ENCODE measurements at places on chromosomes 6 and 20. TPM values are rescaled to one million over a fixed set of nuclear protein-coding genes. Genes with fewer than 3 reads are reported as not detected.

- DNase-seq, result no peak
Measured at GRCh38 chr6:122995921-122996793, at the start of gene CLVS2. TSS of gene CLVS2 (plus strand) at chr6:122996235. CDS start at chr6:122997778, 1,543 bp downstream.

- no peak for DNase-seq
Measured at GRCh38 chr20:59825563-59825920, 107.9 kb downstream of the SYCP2 start.

GRCh38 chr6:79005024-79005423 is 73.0 kb downstream of the PHIP start:
- DNase-seq, result no peak

DNA sequence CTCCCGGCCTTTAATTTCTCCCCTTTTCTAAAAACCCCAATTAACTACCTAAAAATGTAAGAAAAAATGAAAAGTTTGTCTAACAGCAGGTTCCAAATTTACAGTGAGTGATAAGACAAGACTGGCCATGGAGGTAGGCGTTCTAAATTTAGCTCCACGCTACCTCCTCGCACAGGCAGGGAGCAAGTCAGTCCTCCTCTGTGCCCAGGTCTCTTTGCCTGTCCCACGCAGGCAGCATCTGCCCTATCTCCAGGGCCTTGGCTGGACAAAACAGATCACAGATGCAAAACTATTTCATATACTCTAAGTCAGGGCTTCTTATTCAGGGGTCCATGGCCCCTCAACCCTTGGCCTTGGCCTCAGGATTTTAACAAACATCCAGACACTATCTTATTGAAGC is 98.0 kb upstream of the JARID2 start:
- no peak for DNase-seq

PSORS1C2 gene
- not detected for total RNA-seq

All from sciatic nerve (tissue), 2 donors.